ENCODE measurements at places on chromosomes 2 and 18.

GRCh38 chr2:43478412-43479086 lies 117.3 kb downstream of the THADA start:
- no peak for DNase-seq

GRCh38 chr2:133557614-133558013 lies 10.6 kb downstream of the NCKAP5 start:
- DNase-seq, result no peak

DNA sequence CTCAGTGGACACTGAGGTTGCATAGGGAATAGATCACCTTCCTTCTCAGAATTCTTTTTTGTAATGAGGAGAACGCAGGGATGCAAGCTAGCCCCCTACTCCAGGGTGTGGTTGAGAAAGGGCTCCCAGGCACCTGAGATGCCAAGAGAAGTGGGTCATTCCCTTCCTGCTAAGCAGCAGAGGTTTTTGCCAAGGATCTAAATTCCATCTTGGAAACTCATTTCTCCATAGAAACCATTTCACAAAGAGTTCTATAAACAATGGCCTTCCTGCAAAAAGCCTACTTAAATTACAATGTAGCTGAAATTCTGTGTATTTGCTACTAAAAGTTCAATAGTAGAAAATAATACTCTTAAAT lies 3.7 kb upstream of the PPP3R1 start:
- DNase-seq, result no peak

- no peak for DNase-seq
These were observed 175.3 kb downstream of the RPIA start for GRCh38 chr2:88866756-88867155.

GRCh38 chr2:213806125-213806726 lies 522.0 kb downstream of the SPAG16 start:
- DNase-seq, result peak; percentile 38

- no peak for DNase-seq
These were observed 151.2 kb upstream of the NRP2 start for GRCh38 chr2:205531072-205531471.

- DNase-seq, result peak; percentile 57
These were observed 70.8 kb downstream of the RAPGEF4 start for GRCh38 chr2:172806493-172806892.

- DNase-seq, result no peak
These were observed 86.4 kb upstream of the KCNE4 start for GRCh38 chr2:222965555-222965954.

- DNase-seq, result no peak
These were observed 145.1 kb downstream of the GFPT1 start for GRCh38 chr2:69241664-69242514.

GRCh38 chr2:37832590-37833197 lies 92.4 kb upstream of the RMDN2 start:
- peak; percentile 89 for DNase-seq

DNA sequence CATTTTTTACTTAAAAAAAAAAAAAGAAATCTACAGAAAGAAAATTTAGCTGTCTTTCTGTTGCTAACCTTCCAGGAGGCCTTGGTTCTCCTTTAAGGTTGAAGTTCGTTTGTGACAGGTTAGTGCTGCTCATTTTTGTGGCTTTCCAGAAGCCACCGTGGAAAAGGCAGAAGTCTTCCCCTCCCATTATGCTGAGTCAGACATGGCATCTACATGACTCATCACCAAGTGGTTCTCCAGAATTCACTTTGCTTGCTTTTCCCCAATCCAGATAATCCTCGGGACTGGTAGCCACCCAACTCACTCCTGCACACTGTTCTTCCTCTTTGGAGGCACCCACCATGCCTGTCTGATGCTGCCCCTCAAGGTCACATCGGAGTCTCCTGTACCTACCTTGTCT lies 228.7 kb downstream of the PIK3C3 start:
- DNase-seq, result no peak

GRCh38 chr2:208608122-208608835 lies 201.7 kb downstream of the PTH2R start:
- no peak for DNase-seq

- DNase-seq, result no peak
These were observed 425.3 kb downstream of the THSD7B start for GRCh38 chr2:137190411-137191195.

- no peak for DNase-seq
These were observed 25.2 kb downstream of the B3GNT2 start for GRCh38 chr2:62221141-62221540.

GRCh38 chr2:167335541-167335992 lies 447.3 kb downstream of the XIRP2 start:
- no peak for DNase-seq

DNA sequence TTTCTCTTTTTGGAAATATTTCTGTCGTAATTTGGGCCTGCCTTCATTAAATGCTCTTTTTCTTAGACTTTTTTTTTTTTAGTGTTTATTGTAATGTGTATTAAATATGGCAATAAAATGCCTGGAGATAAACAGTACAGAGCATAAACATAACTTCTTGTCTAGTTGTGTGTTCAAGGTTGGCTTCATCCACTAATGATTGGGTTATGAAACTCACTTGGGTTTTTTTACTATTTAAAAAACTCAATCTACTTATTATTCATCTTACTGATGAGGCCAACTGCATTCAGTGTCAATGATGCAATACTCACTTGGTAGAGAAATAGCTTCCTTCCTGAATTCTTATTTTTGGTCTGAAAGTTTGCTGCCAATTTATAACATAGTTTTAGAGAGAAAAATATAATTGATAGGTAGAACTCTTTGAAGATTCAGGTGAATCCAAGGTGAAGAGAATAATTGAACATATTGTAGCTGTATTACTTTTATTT lies 144.2 kb upstream of the NABP1 start:
- no peak for DNase-seq

GRCh38 chr2:172926785-172927640 lies 148.6 kb upstream of the MAP3K20 start:
- DNase-seq, result no peak

GRCh38 chr2:106065268-106065982 lies 128.7 kb downstream of the UXS1 start:
- peak; percentile 15 for DNase-seq

DNA sequence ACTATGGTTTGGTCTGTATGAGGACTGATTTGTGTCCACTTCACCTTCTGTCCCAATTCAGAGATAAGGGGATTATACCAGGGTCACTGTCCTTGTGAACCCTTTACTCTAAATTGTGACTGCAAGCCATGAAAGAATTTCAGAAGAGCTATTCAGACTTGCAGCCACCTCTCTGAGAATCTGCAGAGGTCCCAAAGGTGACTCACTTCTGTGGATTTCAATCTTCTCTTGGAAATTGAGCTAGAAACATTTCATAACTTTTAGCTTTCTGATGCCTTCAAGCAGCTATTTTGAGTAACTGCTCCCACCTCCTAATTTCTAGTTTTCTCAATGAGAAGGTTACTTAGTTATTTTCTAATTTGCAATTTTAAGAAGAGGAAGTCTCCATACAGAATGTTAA lies 1242.4 kb upstream of the ACVR2A start:
- no peak for DNase-seq

DNA sequence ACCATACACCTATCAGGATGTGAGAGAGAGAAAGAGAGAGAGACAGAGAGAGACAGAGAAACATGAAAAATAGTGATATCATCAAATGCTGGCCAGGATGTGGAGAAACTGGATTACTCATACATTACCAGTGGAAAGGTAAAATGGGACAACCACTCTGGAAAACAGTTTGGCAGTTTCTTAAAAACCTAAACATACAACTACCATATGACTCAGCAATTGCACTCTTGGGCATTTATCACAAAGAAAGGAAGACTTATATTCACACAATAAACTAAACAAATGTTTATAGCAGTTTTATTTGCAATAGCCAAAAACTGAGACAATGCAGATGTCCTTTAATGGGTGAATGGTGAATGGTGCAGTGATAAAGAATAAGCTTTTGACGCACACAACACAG lies 29.1 kb downstream of the SLC4A3 start:
- DNase-seq, result no peak

GRCh38 chr2:138428710-138429440 lies 72.7 kb upstream of the SPOPL start:
- DNase-seq, result no peak

DNA sequence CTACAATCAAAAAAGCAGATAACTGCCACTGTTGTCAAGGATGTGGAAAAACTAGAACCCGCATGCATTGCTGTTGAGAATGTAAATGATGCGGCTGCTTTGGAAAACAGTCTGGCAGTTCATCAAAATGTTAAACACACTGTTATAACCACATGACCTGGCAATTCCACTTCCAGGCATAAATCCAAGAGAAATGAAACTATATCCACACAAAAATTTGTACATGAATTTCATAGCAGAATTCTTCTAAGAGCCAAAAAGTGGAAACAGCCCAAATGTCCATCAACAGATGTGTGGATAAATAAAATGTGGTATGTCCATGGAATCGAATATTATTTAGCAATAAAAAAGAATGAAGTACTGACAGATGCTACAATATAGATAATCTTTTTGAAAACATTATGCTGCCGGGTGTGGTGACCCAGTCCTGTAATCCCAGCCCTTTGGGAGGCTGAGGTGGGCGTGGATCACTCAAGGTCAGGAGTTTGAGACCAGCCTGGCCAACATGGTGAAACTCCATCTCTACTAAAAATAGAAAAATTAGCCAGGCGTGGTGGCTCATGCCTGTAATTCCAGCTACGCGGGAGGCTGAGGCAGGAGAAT lies 32.0 kb downstream of the ERCC3 start:
- peak; percentile 0 for DNase-seq

DNA sequence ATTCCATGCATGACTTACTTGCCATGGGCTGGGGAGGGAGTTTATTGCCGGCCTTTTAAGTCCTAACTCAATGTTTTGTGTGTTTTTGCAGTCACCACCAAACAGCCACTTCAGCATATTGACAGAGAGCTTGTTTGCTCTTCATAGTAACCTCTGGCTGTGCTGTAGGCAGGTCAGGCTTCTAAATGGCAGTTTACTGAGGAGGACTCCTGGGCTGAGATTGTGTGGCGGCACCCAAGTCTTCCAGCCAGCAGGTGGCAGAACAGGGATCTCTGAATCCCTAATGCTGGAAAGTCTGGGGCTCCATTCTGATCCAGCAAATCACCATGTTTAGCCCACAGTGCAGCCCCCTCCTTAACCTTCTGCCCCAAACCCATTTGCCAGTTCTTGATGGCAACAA lies 121.2 kb downstream of the CAPN13 start:
- DNase-seq, result no peak

DNA sequence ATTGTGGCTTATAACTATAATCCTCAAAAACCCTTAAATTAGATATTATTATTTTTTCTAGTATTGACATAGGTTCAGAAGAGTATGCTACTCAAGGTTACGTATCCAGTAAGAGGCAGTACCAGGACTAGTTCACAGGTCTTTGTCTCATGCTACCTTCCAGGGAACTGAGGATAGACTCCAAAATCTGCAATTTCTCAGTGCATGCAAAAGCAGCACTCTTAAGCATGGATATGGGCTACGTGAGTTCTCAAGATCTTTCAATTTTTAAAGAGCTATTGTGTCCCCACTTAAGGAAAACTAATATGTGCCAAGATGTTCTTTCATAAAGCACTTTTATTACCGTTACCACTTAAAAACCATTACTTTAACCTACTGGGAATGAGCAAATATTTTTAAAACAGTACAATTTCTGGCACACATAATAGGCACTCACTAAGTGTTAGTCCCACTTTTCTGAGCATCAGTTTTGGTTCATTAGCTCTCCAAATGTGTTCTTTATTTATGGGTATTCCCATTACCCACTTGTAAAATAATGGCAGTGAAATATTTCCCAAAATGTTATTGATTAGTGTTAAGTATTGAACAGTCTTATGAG lies 113.8 kb upstream of the TTN start:
- DNase-seq, result no peak

DNA sequence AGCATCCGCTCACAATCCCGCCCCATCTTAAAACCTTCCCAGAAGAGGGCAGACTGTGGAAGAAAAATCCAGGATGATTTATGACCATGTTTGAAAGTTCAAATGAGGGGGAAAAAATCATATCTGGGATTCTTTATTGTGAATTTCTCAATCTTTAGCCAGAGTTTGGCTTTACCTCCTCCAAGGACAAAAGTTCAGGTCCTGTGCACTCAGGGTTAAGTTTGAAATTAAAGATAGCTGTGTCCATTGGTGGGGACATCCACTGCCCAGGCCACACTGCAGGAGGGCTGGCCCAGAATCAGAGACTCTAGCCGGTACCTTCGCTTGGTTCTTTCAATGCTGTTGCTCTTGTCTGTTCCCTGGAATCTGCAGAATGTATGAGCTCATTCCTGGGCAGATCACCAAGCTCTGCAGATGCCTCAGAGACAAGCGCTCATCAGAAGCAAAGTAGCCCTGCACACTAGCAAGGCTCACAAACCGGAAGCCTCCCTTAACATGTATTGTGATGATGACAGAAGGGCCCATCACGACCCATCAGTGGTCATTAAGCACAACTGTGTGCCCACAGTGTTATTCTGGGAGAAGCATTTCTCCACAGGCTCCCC lies 375.3 kb upstream of the KLHL29 start:
- no peak for DNase-seq

GRCh38 chr2:52238782-52239181 lies 1206.8 kb upstream of the NRXN1 start:
- DNase-seq, result no peak

- DNase-seq, result no peak
These were observed 72.1 kb downstream of the CAMKMT start for GRCh38 chr2:44433895-44434294.

GRCh38 chr2:36352701-36353100 lies 2.9 kb upstream of the CRIM1 start:
- DNase-seq, result no peak

- no peak for DNase-seq
These were observed 37.7 kb downstream of the HS1BP3 start for GRCh38 chr2:20612925-20613916.

All from left kidney (tissue), 8 donors.